ENCODE measurements at places on chromosomes 3 and 15.

DNA sequence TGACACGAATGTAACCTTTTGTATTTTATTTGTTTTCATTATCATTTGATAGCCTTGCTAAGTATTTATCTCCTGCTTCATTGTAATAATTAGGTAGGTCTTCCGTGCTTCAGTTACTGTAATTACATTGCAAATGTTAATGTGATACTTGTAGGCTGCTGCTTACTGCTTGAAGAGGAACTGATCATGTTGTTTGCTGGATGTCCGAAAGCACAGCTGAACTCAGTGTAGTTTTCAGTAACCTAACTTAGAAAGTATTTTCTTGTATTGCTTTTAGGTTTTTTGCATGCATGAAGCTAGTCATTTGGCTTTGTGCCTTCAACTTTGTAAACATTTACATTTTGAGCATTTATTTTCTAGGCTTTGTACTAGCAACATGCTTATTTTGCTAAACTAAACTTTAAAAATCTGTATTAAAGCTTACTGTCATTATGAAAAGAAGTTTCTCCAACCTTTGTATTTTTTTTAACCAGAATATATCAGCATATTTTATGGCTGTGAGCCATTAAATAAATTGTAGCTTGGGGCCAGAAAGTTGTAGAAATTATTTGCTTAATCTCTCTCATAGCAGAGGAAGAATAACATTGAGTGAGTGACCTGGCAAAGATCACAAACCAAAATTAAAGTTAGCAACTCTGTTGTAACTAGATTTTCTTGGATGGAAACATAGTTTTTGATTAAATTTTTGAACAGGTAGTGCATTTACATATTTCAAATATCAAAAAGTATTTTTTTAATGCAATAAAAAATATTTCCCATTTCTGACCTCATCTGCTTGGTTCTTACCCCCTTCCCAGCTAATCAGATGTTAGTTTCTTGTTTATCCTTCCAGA is 30.7 kb downstream of the SACM1L start:
- no peak for DNase-seq

DNA sequence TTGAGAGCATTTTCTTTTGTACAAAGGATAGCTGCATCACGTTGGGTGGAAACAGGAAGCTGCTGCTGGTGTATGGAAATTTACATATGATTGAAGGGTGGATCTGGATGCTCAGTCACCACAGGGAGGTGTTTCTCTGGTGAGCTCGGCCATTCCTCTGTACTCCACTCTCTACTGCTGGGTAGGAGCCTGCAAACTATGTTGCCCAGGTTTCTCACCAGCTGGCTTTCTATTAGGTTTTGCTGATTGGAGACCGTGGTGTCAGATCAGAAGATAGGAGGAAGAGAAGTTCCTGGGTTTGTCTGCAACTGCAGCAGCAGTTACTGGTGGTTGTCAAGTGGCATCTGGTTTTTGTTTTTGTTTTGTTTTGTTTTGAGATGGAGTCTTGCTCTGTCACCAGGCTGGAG is 61.7 kb downstream of the TAMM41 start:
- no peak for DNase-seq

- no peak for DNase-seq
These were observed 35.7 kb downstream of the MRPL46 start for GRCh38 chr15:88431441-88431840.

DNA sequence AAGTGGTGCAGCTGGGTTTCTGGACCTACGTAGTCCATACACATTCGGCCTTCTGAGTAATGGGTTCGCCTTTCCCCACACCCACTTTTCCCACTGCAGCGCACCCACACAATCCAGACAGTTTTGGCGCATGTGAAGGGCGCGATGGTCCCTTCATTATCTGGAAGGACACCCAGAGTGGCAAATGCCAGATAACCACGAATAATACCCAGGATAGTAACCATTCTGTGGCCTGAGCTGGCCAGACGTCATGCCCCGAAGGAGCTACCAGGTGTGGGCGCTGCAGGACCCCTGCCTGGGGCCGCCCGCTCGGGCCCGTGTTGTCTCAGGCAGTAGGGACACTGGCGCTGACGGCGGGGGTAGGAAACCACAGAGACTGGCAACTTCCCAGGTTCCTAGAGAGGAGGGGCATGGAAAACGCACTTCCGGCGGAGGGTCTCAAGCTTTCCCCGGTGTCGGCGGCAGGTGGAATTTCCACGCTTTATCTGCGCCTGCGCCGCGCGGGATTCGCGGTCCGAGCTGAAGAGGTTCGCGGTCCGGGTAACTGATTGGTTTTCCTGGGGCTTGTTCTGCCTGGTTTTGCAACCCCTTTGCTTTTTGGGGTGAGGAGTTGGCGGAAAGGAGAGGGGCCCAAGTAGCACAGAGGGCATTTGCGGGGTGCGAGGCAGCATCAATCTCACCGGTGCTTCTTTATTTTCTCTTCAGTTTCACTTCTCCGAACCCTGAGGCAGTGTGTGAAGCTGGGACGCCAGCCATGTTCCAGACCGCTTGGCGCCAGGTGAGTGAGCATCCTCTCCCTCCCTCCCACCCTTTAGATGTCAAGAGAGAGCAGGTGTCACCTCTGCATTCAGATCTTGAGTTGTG is at the start of gene ZNF620:
Gene ZNF620, plus strand, starts transcription at position 441 of the 864 bp plus-strand sequence. Its CDS starts 314 bp downstream, at position 755.
- no peak for DNase-seq

DNA sequence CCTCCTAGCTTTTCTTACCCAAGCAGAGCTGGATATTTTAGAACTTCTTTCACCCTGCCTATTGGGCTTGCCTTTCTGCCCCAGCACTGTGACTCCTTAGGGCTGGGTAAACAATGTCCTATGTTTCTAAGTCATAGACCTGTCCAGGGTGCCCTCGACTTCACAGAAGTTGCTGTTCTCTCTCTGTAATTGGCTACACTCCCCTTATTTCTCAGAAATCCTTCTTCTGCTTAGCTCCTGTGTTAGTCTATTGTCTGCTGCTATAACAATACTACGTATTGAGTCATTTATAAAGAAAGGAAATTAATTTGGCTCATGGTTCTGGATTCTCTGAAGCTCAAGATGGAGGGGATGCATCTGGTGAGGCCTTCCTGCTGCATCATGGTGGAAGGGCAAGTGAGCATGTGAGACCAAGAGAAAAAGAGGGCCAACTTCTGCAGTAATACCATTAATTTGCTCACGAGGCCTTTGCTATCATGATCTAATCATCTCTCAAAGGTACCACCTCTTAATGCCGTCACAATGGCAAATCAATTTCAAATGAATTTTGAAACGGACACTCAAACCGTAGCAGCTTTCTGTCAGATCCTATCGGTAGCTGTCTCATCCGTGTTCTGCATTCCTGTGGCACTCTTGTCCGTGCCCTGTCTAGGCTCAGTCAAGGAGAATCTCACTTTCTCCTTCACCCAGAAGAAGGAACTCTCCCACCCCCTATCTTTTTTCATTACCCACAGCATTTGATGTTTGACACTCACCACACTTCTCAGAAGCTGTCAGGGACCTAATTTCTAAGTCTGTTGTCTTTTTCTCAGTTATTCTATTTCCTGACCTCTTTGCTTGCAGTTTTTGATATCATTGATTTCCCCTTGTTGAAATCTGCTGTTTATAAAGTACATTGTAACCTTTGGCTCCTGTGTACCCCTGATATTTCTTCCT is 22.3 kb upstream of the GPR171 start:
- no peak for DNase-seq

- peak; percentile 10 for DNase-seq
These were observed 90.1 kb downstream of the NEK10 start for GRCh38 chr3:27279123-27279522.

- no peak for DNase-seq
These were observed 71.4 kb upstream of the PCSK6 start for GRCh38 chr15:101560722-101561583.

DNA sequence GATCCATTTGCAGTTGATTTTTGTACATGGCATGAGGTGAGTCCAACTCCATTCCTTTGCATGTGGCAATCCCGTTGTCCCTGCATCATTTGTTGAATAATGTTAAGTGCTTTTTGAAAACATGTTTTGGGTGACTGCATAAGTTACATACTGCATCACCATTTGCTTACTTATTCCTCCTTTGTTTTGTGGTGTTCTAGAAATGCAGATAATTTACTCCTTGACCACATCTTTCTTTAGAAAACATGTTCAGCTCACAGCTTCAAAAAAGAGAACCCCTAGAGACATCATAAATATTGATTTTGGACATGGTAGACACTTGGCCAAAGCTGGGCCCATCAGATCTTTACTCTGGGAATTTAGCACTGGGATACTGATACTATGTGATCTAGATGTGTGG is 135.3 kb upstream of the DAZL start:
- peak; percentile 57 for DNase-seq

DNA sequence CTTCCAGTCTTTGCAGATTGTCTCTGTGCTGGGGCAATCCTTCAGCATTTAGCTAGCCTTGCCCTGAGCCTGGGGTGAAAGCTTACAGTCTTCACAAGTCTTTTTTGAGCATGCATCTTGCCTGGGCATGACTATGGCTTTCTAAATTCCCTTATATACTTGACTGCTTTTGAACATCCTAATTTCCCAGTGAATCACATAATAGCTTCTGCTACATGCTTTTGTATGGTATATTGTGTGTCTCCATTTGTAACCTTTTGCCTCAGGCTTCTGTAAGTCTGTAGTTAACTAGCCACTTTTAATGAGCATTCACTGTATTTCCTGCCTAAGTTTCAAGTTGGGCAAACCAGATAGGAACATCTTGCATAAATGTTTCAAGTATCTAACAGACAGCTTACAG is 76.8 kb downstream of the CHCHD4 start:
- peak; percentile 61 for DNase-seq

- no peak for DNase-seq
These were observed 1455.9 kb downstream of the SI start for GRCh38 chr3:163622384-163622783.

GRCh38 chr3:128760881-128761280 is 34.9 kb downstream of the RAB7A start:
- DNase-seq = no peak

DNA sequence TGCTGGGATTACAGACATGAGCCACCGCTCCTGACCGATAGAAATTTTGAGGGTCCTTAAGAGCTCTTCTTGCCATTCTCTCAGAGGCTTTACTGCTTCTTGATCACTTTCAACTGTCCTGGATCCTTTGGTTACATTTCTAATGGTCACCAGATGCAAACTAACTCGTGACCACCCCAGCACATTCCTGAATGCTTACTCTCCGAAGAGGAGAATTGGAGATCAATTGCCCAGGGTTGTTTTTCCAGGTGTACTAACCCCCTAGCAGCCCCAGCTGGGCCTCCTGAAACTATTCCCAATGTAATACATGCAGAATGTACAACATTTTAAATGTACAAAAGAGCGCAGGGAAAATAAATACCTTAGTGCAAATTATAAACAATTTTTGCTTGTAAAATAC is 65.1 kb upstream of the TBL1XR1 start:
- no peak for DNase-seq

- no peak for DNase-seq
These were observed 771.2 kb upstream of the ARRDC4 start for GRCh38 chr15:97189162-97189780.

- peak; percentile 90 for DNase-seq
These were observed 65.6 kb downstream of the SYNPR start for GRCh38 chr3:63343674-63344073.

DNA sequence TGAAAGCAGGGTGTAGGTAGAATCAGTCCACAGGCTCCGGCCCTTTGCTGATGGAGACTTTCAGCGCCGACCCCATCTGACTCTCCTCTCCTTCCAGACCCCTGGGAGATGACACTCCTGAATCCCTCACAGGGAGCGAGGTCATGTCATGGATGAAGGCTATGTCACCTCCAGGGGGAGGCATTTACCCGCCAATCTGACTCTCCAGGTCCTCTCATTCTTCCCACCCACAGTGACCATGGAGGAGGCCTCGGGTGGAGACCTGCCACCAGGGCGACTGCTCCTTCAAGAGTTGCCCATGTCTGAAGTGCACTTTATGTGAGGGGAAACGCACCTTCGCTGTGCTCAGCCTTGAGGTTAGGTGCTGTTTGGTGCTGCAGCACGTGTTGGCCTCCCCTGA is 112.7 kb downstream of the KLF13 start:
- no peak for DNase-seq

- DNase-seq = peak; percentile 71
These were observed 451.0 kb downstream of the MFSD1 start for GRCh38 chr3:159252772-159253384.

DNA sequence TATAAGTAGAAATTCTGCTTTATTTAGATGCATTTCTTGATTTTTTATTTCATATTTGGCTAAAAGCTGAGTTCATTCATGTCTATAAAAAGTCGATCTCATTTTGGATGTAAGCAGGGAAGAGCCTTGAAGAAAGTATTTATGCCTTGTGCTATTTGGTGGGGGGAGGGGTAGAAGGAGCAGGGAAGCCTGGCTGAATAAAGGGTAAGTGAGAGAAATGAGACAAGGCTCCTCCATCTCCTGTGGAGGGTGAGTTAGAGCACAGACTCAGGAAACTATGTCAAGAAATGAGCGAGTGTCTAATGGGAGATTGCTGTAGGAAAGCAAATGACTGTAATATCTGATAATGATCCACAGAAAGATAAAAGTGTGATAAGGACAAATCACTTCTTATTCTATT is 121.8 kb upstream of the ATP11B start:
- no peak for DNase-seq

DNA sequence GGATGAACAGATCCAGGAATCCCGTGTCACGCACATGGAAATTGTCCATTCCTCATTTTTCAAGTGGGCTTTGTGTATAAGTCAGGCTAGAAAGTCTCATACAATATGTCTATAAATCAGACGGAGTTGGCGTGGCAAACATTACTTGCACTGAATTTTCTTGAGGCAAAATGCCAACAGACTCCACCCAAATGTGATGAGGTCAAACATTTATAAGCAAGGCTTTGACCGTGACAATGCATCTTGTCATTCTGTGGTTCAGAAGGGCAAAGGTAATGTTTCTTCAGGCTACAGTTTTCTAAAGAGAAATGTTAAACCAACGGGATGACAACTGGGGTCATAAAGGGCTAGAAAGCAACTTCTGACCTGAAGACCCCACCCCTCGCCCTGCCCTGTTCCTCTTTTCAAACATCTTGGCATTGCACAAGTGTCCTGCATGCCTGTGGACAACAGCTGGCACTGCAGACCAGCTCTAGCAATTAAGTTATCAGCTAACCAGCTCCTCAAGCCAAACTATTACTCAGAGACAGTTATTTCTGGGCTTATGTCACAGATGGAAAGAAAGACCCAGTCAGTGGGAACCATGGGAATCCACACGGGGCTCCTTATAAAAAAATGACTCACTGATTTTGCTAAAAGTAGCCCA is 36.5 kb upstream of the SPTBN5 start:
- peak; percentile 79 for DNase-seq

- DNase-seq = no peak
These were observed 354.4 kb downstream of the TUSC7 start for GRCh38 chr3:117063930-117064329.

GRCh38 chr15:41564286-41564959 is 5.4 kb downstream of the TYRO3 start:
- no peak for DNase-seq

- no peak for DNase-seq
These were observed 64.4 kb downstream of the UACA start for GRCh38 chr15:70698836-70699390.
